ENCODE measurements at places on chromosomes 5 and 9. TPM values are rescaled to one million over a fixed set of nuclear protein-coding genes. Genes with fewer than 3 reads are reported as not detected.

- DNase-seq: no peak
Measured at GRCh38 chr9:136757751-136758140, 297 bp downstream of the LCN8 start.

Gene ST6GALNAC4
- total RNA-seq: 32.8 TPM

DNA sequence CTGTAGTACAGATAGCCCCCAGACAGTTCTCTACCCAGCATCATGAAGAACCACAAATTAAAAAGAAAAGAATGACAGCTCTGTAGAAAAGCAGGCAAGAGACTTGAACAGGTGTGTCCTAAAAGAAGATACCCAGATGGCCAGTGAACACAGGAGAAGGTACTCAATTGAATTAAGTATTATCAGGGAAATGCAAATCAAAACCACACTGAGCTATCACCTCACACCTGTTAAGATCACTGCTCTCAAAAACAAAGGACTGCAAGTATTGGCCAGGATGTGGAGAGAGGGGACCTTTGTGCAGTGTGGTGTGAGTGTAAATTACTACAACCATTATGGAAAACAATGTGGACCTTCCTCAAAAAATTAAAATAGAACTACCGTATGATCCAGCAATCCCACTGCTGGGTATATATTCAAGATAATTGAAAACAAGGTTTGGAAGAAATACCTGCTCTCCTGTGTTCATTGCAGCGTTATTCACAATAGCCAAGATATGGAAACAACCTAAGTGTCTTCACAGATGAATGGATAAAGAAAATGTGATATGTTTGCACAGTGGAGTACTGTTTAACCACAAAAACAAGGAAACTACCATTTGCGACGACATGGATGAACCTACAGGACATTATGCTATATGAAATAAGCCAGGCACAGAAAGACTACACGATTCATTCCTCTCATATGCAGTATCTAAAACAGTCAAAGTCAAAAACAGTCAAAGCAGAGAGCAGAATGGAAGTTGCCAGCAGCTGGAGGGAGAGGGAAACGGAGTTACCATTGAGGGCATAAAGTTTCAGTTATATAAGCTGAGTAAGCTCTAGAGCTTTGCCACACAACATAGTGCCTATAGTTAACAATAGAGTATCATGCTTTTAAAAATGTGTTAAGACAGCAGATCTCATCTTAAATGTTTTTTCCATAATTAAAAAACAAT is 102.6 kb downstream of the WNK2 start:
- DNase-seq: no peak

Gene ACOT12
- not detected for total RNA-seq

- DNase-seq: peak; percentile 42
Measured at GRCh38 chr9:133144904-133145851, 18.5 kb downstream of the GBGT1 start.

- no peak for DNase-seq
Measured at GRCh38 chr5:56026863-56027300, 32.1 kb upstream of the IL6ST start.

Gene FRMPD1
- total RNA-seq: not detected

Gene DOCK2
- not detected for total RNA-seq

Gene ANKRA2
- total RNA-seq: 21.8 TPM

DNA sequence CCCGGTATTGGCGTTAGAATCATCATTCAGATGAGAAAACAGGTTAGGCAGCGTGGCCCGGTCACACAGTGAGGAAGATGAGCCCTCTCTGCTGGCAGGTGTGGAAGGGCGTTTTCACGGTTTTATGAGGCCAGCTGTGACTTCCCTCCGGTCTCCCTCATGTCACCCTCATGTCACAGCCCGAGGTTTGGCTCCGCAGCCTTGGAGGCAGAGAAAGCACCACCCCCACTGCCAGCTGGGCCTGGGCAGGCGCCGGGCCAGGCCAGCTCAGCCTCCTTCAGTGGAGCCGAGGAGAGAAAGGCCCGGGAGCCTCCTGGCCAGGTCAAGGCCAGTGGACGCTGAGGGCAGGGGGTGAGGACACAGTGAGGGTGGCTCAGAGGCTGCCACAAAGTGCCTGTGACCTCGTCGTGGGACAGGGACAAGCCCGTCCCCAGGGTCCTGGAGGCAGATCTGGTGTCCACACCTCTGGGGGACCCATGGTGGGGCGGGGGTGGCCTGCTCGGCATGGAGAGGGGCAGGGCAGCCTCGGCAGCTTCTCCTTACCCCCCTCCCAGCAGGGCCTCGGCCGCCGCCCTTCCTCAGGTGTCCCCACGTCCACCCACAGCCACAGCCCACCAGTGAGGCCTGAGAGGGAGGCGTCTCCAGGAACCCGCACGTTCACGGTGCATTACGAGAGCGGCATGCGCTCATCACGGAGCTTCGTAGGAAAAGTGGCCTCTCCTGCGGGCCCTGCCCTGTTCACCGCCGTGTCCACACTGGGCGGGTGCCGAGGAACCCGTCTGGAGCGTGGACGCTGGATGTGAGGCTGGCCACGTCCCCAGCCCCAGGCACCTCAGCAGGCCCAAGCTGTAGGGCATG is 32.2 kb downstream of the EXD3 start:
- DNase-seq: no peak

- peak; percentile 39 for DNase-seq
Measured at GRCh38 chr9:107218829-107219485, 64.1 kb upstream of the RAD23B start.

DNA sequence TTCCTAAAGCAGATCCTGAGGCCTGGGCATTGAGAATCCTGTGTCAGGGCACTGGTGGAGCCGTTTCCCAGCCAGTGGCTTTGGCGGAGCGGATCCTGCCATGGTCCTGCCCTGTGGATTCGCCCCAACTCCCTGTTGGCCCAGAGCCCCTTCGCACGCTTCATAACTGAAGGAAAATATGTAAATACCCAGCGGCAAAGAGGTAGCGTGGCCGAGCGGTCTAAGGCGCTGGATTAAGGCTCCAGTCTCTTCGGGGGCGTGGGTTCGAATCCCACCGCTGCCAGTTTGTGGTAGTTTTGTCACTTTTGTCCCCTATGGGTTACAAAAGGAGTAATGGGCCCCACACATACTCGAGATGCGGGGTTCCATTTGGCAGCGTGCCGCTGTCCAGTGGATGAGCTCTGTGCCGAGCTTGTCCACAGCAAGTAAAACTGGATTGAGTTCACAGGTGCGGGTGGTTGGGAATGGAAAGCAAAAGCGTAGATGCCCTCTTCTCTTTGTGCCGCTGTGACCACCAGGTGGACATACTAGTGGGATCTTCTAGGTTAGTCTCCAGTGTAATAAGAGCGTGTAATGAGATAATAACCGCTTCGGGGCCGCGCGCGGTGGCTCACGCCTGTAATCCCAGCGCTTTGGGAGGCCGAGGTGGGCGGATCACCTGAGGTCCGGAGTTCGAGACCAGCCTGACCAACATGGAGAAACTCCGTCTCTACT is 17.3 kb downstream of the TRIM7 start:
- DNase-seq: peak; percentile 86

Gene UBTD2
- total RNA-seq: 36.1 TPM

DNA sequence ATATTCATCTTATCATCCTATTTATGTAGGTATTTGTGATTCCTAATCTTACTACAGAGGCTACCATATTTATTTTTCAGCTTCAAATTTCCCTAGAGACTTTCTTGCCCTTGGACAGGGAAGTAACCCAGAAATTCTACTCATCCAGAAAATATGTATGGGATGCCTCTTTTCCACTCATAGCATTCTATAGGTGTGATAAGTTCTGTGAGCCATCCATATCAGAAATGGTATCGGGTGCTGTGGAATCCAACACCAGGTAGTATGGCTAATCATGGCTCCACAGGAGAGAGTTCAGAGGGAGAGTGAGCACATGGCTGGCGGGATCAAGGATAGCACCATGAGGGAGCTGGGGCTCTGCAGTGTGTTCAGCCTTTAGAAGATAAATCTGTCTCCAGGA is 349.3 kb upstream of the ACTBL2 start:
- DNase-seq: no peak

GRCh38 chr9:115411516-115411915 is 293.6 kb upstream of the TNC start:
- no peak for DNase-seq

DNA sequence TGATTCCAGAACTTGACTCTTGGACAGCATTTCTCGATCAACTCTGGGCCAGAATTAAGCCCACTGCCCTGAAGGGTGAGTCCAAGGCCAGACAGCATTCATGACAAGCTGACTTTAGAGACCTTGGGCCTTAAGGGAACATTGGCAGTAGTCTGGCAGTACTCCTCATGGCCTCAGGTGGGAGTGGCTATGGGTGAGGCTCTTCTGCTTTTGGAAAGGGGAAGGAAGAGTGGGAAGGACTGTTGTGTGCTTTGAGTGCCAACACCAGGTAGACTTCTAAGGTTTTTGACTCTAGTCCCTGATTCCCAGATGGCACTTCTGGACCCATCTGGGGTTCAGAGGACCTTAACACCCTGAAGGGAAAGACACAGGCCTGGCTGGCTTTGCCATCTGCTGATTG is 530.4 kb downstream of the ACTL7B start:
- DNase-seq: no peak

Gene EQTN
- not detected for total RNA-seq

Gene CDX1
- total RNA-seq: not detected

- DNase-seq: no peak
Measured at GRCh38 chr5:74632947-74633356, 7.6 kb downstream of the ENC1 start.

DNA sequence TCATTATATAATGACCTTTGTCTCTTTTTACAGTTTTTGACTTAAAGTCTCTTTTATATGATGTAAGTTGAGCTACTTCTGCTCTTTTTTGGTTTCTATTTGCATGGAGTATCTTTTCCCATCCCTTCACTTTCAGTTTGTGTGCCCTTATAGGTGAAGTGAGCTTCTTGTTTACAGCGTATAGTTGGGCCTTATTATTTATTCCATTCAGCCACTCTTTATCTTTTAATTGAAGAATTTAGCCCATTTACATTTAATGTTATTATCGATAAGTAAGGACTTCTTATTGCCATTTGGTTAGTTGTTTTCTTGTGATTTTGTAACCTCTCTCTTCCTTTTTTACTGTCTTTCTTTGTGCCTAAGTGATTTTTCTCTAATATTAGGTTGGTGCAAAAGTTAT is 117.3 kb downstream of the ADAMTSL1 start:
- DNase-seq: no peak

GRCh38 chr5:67510204-67510603 is 313.6 kb upstream of the CD180 start:
- no peak for DNase-seq

Gene PPP3R2
- total RNA-seq: not detected

Gene PIP5K1B
- not detected for total RNA-seq

DNA sequence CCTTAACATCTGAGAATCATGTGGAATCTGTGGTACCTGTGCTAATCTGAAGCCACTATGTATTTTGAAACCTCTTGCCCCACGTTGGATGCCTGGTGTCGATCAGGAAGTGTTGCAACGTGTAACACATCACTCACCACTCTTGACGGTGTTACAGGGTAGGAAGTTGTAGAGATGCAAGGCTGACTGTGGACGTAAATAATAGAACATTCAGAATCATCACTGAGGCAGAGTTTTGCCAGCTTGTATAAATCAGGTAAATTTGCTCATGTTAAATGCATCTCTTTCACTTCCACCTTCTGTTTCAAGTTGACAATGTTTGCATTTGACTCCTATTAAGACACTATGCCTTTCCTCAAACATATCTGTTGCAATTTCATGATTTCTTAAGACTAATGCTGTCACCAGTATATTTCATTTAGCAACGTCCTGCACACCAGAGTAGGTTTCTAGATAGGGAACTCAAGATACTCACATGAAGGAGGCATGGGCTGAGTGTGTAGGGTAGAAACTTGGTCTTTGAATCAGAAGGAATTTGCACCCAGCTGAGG is 38.1 kb downstream of the BASP1 start:
- DNase-seq: no peak

DNA sequence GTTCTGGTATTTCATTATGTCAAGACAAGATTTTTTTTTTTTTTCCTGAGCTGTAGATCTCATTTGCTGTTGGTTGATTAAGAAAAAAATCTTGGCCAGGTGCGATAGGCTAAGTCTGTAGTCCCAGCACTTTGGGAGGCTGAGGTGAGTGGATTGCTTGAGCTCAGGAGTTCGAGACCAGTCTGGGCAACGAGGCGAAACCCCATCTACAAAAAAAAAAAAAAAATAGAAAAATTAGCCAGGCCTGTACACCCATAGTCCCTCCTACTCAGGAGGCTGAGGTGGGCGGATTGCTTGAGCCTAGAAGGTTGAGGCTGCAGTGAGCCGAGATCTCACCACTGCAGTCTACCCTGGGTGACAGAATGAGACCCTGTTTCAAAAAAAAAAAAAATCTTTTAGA is 12.2 kb downstream of the CDC42SE2 start:
- no peak for DNase-seq

DNA sequence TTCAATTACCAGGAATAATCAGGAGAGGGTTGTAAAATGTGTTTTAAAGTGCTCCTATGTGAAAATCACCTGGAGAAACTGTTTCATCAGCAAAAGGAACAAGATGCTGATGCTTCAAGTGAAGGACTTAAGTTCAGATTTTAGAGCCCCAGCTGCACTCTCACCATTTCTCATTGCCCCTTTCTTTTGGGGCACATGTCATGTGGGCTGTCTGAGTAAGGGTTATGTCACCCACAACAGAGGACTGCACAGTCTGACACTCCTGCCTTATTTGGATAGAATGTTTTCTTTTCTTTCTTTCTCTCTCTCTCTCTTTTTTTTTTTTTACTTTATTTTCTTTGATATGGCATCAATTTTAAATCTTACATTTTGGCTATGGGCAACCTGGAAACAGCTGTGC is 204.1 kb upstream of the EFNA5 start:
- DNase-seq: no peak

Gene AHRR
- total RNA-seq: 0.24 TPM

DNA sequence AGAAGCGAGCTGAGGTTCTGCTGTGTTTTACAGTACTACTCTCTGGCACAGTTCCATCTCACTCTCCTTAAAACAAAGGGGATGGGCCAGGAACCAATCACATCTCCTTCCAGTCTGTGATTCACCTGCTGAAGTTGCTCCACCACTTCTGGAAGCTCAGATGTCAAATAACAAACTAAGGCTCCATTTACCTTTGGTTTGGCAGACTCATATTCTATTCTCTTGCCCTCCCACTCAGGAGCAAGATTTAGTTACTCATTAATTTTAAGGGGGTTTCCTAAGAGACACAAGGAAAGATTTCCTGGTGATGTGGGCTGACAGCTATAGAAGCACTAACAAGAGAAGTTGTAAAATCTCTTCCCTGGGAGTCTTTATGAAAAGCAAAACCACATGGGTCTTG is 37.8 kb upstream of the KIF2A start:
- DNase-seq: no peak

- DNase-seq: peak; percentile 87
Measured at GRCh38 chr5:170791325-170791954, 7.9 kb downstream of the GABRP start.

GRCh38 chr5:2921651-2922050 is 170.2 kb upstream of the IRX2 start:
- DNase-seq: no peak

DNA sequence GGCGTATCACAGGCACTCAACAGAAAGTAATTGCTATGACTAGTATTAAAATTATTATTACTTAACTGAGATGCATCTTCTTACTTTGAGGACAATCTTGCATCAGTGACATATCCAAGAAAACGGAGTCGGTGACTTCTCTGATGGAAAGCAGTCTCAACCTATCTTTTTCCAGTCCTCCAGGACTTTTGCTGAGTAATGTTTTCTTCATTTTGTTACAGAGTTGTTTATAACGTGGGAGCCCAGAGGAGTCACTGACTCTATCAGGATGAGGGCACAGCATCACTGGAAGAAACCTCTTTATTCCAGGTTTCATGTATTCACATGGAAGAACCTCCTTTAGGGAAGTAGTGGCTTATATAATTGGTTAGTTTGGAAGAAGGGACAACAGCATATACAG is 51.5 kb upstream of the MELK start:
- no peak for DNase-seq
